ENCODE measurements at places on chromosomes 6 and 20. TPM values are rescaled to one million over a fixed set of nuclear protein-coding genes. Genes with fewer than 3 reads are reported as not detected.

The PTPRT gene
- total RNA-seq, result not detected

The ZFP57 gene
- not detected for total RNA-seq

The TEAD3 gene
- 4.6 TPM for total RNA-seq

The PAK5 gene
- total RNA-seq, result not detected

The SPATA25 gene
- 0.83 TPM for total RNA-seq

The GPX5 gene
- not detected for total RNA-seq

The TSHZ2 gene
- not detected for total RNA-seq

The PTGIS gene
- not detected for total RNA-seq

The SIRT5 gene
- total RNA-seq, result 3.6 TPM

The CST5 gene
- not detected for total RNA-seq

The CLPSL2 gene
- total RNA-seq, result 0.78 TPM

The TINAG gene
- total RNA-seq, result not detected

The MAPK13 gene
- total RNA-seq, result 1.1 TPM

The BMP7 gene
- total RNA-seq, result 0.13 TPM

The SESN1 gene
- total RNA-seq, result 10.7 TPM

The CST3 gene
- total RNA-seq, result 396 TPM

The APOM gene
- total RNA-seq, result 3.5 TPM

The CASP8AP2 gene
- 8.0 TPM for total RNA-seq

The HLA-DRA gene
- total RNA-seq, result not detected

The ID4 gene
- 0.88 TPM for total RNA-seq

The ADGB gene
- total RNA-seq, result not detected

The ULBP2 gene
- total RNA-seq, result 3.3 TPM

The RNF144B gene
- 0.52 TPM for total RNA-seq

The LAMP5 gene
- total RNA-seq, result not detected

The CCN6 gene
- total RNA-seq, result not detected

The PRDM1 gene
- total RNA-seq, result 5.9 TPM

The FAM229B gene
- total RNA-seq, result 10.6 TPM

The LY6G6D gene
- total RNA-seq, result not detected

The SCAF8 gene
- total RNA-seq, result 15.7 TPM

The TMEM151B gene
- total RNA-seq, result 0.13 TPM

All from A549 treated with ZK216348 at 1 μM for 4 hours (cell line).